Anterior cingulate cortex (tissue), 58 donors: ENCODE measurements at places on chromosomes 16 and 17.

GRCh38 chr17:56130631-56131030 is 22.6 kb upstream of the ANKFN1 start:
- DNase-seq = no peak

DNA sequence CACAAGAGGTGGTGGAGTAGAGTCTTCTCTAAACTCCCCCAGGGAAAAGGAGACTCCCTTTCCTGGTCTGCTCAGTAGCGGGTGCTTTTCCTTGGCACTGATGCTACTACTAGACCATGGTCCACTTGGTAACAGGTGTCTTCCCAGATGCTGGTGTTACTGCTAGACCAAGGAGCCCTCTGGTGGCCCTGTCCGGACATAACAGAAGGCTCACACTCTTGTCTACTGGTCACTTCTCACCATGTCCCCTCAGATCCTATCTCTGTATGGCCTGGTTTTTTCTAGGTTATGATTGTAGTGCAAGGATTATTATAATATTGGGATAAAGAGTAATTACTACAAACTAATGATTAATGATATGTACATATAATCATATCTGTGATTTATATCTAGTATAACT is 49.7 kb upstream of the ARL4D start:
- no peak for DNase-seq

DNA sequence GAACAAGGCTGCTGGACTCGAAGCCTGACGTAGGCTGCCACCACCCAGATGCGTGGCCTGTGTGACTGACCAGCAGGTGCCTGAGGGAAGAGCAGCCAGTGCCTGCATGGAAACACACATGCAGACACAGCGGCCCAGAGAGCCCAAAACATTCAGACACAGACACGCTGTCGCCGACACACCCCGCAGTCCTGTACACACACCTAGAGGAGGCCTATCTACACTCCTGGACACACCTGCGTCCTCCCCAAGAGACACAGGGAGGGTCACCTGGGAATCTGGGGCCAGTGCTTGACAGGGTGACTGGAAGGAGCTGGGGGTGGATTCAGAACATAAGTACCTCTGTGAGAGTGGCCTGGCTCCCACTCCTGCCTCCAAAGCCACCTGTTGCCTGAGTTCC is 6.1 kb upstream of the TSPOAP1 start:
- DNase-seq = no peak

DNA sequence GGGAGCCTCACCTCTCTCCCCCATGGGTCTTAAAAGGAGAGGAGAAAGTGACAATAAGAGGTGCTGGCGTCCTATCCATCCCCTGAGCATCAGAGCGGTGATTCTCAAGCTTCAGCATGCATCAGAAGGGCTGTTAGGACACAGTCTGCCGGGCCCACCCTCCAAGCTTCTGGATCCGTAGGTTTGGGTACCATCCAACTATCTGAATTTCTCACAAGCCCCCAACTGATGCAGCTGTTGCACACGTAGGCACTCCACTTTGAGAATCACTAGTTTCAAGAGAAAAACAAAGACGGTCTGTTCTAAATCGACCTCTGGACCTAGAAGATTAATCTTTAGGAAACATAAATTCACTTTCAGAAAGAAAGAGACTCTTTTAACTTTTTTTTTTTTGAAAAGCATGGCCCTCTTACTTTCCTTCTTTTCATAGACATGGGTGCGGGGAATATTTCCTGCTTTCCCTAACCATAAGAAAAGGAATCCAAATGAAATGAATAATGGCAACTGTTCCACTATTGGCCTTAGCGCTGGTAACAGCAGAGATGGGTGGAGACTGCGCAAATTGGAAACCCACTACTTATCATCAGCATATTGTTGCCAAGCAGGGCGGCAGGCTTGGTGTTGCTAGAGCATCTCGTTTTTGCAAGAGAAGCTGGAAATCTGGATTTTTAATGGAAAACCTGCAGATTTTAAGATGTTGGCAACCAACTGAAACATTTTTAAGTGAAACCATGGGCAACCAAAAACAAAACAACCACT is 144.4 kb downstream of the GAS7 start:
- DNase-seq = no peak

- no peak for DNase-seq
Measured at GRCh38 chr17:56358651-56359050, 205.4 kb downstream of the ANKFN1 start.

- no peak for DNase-seq
Measured at GRCh38 chr17:82943339-82943738, 103.5 kb upstream of the ZNF750 start.

GRCh38 chr17:35981908-35982330 is 622 bp upstream of the CCL16 start:
- DNase-seq = no peak

DNA sequence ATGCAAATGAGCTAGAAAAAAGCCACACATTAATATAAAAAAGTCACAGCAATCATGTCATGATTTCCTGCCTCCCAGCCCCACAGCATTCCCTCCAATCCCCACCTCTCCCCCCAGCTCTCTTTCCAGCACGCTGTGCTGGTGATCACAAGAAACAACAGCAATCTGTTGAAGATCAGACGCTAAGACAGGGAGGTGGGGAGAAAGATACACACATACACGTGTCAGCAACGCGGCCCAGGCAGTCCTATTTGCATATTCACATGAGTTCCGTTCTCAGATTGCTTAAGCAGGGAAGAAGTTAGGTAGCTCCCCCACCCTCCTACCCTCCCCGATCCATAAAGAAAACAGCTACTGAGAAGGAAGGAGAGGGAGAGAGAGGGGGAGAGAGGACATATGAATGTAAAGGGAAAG is 405.5 kb upstream of the PSMD7 start:
- no peak for DNase-seq

- DNase-seq = no peak
Measured at GRCh38 chr16:48366165-48367093, 18.8 kb downstream of the SIAH1 start.
